ENCODE measurements at places on chromosomes 1 and 21.

DNA sequence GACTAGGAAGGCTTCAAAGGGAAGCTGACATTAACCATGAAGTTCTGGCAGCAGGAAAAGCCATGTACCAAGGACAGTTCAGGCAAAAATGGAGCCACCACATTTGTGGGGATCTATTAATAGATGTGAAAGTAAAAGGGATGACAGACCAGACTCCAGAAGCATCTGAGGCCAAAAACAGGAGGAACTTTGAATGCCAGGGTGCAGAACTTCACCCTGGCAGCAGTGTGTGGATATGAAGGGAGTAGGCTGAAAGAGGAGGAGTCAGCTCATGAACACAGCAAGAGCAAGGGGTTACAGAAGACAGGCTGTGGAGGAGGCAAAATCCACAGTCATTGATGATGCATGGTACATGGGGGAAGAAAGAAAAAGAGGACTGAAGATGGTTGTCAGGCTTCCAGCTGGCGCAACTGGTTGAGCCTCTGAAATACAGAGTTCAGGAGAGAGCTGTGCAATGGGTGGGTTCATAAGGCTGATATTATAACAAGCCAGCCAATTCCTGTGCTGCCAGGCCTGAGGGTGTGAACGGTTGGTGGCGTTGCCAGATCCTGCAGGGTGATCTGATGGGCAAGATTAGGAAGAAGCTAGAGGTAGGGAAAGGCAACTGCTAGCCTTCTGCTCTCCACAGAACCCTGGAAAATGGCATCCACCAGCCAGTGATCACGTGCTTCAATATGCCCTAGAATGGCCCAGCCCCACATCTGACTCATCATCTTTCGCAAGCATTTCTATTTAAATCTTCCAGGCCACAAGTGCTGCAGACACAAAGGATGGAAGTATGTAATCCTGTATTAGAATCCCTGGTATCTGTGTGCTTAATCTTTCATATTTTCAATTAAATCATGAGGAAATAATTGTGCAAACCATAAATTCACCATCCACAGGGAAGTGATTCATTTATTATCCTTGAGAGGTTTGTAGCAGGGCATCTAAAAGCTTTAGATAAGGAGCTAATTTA lies 81.9 kb downstream of the SLC25A24 start:
- DNase-seq = no peak

- no peak for DNase-seq
These were observed 61.5 kb upstream of the ARHGAP29 start for GRCh38 chr1:94298861-94299260.

- DNase-seq = no peak
These were observed 6.8 kb upstream of the TRABD2B start for GRCh38 chr1:48003741-48004531.

GRCh38 chr1:100565937-100566699 lies 28.2 kb downstream of the GPR88 start:
- DNase-seq = no peak
